H9 (cell line): ENCODE measurements at places on chromosomes 7 and 10. TPM values are rescaled to one million over a fixed set of nuclear protein-coding genes. Genes with fewer than 3 reads are reported as not detected.

DNA sequence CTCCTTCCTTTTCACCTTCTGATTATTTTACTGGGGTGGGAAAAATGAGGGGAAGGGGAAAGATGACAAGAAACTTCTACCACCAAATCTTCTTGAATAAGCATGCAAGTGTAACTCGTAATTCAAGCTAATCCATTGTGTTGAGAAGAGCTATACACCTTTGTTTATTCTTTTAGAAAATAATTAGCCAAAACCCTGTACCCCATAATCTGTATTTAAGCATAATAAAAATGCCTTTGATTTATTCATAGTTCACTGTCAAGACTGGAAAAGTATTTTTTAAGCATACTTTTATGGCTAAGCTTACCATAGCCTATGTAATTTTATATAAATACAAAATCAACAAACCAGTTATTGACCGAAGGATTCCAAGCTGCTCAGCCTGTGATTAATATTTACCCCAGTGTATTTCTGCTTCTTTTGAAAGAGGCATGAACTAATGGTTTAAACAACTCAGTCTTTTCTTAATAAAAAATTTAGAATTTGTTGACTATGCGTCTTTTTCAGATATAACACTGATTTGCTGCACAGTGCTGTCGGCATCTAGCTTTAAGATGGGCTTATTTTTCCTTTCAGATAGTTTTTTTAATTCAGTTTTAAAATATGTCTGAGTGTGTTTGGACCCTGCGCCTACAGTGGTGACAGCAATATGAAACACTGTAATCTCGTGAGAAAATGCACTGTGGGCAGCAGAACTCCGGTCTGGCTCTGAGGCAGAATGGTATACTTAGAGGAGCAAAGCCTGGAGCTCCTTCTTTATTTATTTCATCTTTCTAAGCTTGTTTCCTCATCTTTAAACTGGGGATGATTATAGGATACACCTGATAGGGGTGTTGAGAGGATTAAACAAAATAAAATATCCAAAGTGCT is 238.8 kb upstream of the LRGUK start:
- peaks cover 3% of the 10 kb centered on the region for H3K36me3 ChIP-seq
- H3K27me3 ChIP-seq = no peaks in the 10 kb centered on the region
- no peak for DNase-seq
- no peaks in the 10 kb centered on the region for H3K4me1 ChIP-seq
- H3K4me3 ChIP-seq = no peak overlapping the region

DNA sequence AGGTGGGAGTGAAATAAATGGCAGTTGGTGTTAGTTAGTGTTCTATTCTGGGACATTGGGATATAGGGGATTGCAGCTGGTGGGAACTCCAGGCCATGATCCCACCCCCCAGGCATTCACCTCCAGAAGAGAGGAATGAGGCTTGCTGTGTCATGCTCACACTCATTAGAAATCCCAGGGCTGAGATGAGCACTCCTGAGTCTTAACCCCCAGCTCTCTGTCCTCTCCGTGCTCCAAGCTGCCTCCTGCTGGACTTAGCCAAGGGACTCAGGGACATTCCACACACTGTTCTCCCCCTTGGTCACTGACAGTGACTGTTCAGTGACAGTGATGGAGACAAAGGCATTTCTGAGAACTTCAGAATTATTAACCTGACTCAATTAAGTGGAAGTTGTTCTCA is 21.5 kb downstream of the CYP26A1 start:
- no peaks in the 10 kb centered on the region for H3K27me3 ChIP-seq
- DNase-seq = no peak
- no peak overlapping the region for H3K27ac ChIP-seq
- no peaks in the 10 kb centered on the region; the same call in 1 of the 2 replicates for H3K36me3 ChIP-seq
- no peaks in the 10 kb centered on the region; the same call in 1 of the 2 replicates for H3K4me1 ChIP-seq

DNA sequence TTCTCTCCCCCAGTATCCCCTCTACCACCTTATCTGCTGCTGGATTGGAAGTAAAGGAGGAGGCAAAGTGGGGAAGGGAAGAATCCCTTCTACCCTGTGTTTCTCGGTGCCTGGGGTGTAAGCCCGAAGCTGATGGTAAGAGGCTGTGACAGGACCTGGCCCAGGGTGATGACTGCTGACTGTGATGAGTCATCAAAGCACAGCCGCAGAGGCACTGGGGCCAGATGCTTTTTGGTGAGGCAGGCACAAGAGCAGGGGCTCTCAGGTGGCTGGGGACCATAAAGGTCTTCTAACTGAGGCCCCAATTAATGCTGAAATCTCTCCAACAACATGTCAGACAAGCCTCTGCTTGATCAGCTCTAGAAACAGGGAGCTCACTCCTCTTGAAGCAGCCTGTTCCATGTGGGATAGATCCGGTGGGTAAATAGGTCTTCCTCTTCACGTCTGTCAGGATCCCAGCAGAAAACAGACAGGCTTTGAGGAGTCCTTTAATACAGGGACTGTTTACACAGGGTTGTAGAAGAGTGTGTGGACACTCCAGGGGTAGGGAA is 86.1 kb upstream of the PCBD1 start:
- H3K27me3 ChIP-seq = no peaks in the 10 kb centered on the region; the same call in 1 of the 2 replicates
- H3K4me1 ChIP-seq = peaks cover 2% of the 10 kb centered on the region; the same call in 1 of the 2 replicates
- H3K36me3 ChIP-seq = peaks cover 4% of the 10 kb centered on the region; the same call in 1 of the 3 replicates
- DNase-seq = peak; percentile 55
- no peak overlapping the region for H3K27ac ChIP-seq
- no peak overlapping the region for H3K4me3 ChIP-seq

DNA sequence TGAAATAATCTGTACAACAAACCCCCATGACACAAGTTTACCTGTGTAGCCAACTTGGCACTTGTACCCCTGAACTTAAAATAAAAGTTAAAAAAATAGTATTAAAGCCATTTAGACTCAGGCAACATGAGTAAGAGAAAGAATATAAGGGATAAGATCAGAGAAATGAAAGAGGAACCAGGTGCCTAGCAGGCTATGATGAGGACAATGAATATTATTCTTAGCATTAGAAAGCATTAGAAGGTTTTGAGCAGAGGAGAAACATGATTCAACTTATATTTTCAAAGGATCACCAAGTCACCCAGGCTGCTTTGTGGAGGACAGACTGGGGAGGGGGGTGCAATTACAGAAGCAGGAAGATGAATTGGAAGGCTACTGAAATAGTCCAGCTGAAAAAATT is 48.1 kb upstream of the TES start:
- no peaks in the 10 kb centered on the region for H3K4me1 ChIP-seq
- no peaks in the 10 kb centered on the region for H3K27me3 ChIP-seq
- H3K36me3 ChIP-seq = no peaks in the 10 kb centered on the region

AGBL3 gene
- total RNA-seq = 1.2 and 2.4 TPM in 2 replicates

CPVL gene
- 26.9 and 28.0 TPM in 2 replicates for total RNA-seq

KAZALD1 gene
- total RNA-seq = 2.9 and 3.6 TPM in 2 replicates

TMEM178B gene
- total RNA-seq = 9.3 and 11.3 TPM in 2 replicates
